Mammary epithelial cell (primary cell): ENCODE measurements at places on chromosomes 6 and 20.

GRCh38 chr6:13013681-13014503 lies 297.3 kb downstream of the PHACTR1 start:
- no peak for DNase-seq

DNA sequence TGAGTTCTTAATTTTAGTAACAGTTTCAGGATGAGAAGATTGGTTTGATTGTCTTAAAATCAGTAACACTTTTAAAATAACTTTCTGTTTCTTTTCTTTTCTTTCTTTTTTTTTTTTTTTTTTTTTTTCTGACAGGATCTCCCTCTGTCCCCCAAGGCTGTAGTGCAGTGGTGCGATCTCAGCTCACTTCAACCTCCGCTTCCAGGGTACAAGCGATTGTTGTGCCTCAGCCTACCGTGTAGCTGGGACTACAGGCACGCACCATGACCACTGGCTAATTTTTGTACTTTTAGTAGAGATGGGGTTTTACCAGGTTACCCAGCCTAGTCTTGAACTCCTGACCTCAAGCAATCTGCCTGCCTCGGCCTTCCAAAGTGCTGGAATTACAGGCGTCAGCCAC lies 33.7 kb upstream of the KCNQ5 start:
- DNase-seq, result no peak

GRCh38 chr6:110179406-110180227 lies at the start of gene WASF1:
Gene WASF1, minus strand, starts transcription at chr6:110179670. Its CDS starts 52,069 bp downstream, at chr6:110127601.
- peak; percentile 98 for DNase-seq

DNA sequence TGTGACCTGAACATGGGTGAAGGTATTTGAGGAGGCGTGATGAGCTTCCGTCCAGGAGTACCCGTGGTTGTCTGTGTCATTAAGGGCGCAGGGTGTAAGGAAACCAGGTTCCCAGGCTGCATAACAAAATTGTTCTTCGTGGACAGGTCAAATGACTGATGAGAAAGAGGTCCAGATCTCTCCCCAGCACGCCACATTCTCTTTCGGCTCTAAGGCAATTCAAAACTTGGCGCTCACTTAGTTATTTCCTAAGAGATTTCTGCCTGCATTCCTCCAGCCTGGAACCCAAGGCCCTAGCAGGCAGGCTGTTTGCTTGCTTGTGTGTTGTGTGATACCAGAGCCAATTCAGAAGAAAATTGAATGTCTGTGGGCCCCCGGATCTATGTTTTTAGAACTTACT lies 139.9 kb downstream of the AGPAT4 start:
- DNase-seq, result no peak

DNA sequence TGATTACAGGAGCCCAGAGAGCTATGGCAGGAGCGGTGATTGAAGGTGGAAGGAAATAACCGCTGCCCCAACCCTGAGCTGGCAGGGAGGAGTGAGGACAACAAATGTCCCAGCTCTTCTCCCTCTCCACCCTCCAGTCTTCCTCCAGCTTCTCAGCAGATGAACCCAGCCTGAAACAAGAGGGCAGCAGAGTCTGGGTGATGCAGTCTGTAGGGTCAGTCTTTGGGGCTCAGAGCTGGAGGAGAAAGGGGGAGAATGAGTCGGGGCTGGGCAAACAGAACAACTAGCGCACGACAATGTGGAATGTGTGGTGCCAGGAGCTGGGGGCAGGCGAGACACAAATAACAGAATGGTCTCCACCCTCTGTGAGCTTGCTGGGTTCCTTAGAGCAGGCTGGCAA lies 4.5 kb upstream of the GUCA1A start:
- DNase-seq, result no peak
